ENCODE measurements at places on chromosomes 2 and 18.

DNA sequence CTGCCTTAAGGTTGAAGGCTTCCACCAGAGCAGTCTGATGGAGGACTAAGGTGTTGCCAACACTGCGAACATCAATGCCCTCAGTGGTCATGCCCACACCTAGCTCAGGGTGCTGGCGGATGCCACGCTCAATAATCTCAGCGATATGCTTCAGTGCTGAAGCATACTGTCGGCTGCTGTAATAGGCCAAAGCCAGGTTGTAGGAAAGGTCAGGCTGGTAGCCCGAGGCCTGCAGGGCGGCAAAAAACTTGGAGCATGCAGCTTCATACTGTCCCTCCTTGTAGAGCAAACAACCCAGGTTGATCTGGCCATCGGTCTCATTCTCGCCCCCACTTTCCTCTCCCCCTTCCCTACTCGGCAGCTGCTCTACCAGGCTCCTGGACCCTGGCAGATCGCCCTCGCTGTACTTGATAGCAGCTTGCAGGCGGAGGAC is 159.4 kb downstream of the AGPS start:
- DNase-seq: no peak

- DNase-seq: no peak
Observed at GRCh38 chr2:61247204-61247812, 85.3 kb downstream of the C2orf74 start.

- DNase-seq: no peak
Observed at GRCh38 chr18:32439241-32439640, 31.4 kb downstream of the GAREM1 start.

DNA sequence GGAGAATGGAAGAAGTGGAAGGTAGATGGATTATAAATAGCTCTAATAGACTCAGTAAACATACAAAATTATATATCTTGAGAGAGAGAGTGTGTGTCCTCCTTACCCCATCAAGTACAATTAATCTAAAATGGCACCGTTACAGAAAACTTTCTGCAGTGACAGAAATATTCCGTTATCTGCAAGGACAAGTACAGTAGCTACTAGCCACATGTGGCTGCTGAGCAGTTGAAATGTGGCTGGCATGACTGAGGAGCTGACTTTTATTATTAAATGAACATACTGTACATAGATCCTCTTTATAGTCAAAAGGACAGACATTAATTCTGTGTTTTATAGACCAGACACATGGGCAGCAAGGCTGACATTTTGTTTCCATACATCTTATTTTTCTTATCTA is 7.0 kb downstream of the CCDC93 start:
- no peak for DNase-seq

GRCh38 chr18:50558948-50559751 is 737 bp upstream of the MAPK4 start:
- DNase-seq: no peak

GRCh38 chr2:181104512-181105115 is 124.2 kb downstream of the UBE2E3 start:
- DNase-seq: peak; percentile 28

GRCh38 chr2:46915281-46915810 is at the start of gene MCFD2:
TSS of gene MCFD2 (minus strand) at chr2:46915806. CDS start at chr2:46909171, 6,635 bp downstream.
- DNase-seq: no peak

DNA sequence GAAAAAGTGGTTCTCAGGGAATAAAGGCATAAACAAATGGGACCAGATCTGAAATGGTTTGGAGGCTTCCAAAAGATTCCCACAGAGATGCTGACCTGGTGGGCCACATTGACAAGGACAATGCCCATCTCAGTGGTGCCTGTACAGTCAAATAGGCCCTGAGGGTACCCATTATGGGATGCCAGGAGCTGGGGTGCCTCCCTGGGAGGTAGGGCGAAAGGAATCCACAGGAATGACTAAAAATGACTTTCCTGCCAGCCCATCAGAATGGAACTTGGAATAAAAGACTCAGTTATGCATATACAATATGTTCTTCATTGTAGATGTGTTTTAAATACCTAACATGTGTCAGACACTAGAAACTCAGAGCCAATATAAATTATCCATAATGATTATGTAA is 248.5 kb downstream of the RNF144A start:
- no peak for DNase-seq

DNA sequence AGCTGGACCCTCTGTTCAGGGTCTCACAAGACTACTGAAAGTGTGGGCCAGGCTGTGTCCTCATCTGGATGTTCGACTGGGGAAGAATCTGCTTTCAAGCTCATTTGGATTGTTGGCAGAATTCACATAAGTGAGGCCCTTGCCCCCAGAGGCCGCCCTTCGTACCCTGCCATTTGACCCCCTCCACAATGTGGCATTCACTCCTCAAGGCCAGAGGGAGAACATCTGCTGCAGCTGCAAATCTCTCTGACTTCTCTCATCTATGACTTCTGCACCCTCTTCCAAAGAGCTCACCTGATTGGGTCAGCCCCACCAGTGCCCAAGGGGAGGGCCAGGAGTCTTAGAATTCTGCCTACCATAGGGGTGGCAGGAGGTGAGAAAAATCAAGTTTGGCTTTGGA is 3.9 kb upstream of the CNDP2 start:
- DNase-seq: no peak

GRCh38 chr2:18910843-18911242 is 321.5 kb upstream of the NT5C1B start:
- peak; percentile 75 for DNase-seq

GRCh38 chr2:123528996-123529707 is 495.9 kb upstream of the CNTNAP5 start:
- DNase-seq: no peak

DNA sequence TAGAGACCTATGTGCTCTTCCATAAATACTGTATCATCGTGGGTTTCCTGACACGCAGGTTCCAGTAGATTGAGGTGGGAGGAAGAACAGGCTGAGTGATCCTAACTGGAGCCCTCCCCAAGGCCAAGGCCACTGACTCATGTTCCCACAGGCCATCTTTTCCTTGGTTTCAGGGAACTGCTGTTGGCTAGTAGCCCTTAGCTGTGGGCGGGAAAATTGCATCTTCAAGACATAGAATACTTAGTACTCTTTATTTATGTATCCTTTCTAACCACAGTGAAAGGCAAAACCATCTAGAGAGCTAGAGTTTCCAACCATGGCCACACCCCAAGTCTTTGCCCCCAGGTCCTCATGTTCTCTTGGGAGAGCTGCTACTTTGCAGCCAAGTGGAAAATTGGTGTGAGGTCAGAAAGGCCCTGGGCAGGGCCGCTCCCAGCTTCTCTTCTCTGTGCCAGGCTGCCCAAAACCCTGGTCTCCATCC is 55.9 kb downstream of the COPS8 start:
- DNase-seq: no peak

GRCh38 chr2:26537069-26537825 is 59.3 kb upstream of the OTOF start:
- no peak for DNase-seq

- no peak for DNase-seq
Observed at GRCh38 chr18:8235894-8236293, 373.3 kb upstream of the RAB12 start.

DNA sequence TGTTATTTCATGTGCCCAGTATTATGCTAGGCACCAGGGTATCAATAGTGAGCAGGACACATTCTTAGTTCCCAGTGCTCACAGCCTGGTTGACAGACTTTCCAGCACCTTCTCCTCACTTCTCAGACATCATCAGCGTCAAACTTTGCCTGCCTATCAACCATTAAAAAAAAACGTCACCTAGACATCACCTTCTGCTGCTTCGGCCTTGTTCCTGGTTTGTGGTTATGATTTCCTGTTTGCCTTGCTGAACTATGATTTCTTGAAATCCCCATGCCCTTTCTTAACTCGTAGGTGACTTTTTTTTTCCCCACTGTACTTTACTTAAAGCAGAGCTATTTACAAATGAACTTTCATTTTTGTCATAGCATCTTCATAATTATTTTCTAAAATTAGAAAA is 60.4 kb upstream of the NABP1 start:
- DNase-seq: no peak

- no peak for DNase-seq
Observed at GRCh38 chr2:176280867-176281658, 11.8 kb downstream of the MTX2 start.

Measured in retinal pigment epithelial cell (primary cell).